ENCODE measurements at places on chromosomes 11 and 22. TPM values are rescaled to one million over a fixed set of nuclear protein-coding genes. Genes with fewer than 3 reads are reported as not detected.
A peak's percentile ranks its signal among the peaks of the same experiment; 100 is the strongest.

MAJIN gene
- 0.63 TPM for total RNA-seq

GRCh38 chr22:25888399-25889054 is 146.5 kb downstream of the MYO18B start:
- no peak for DNase-seq

CTSF gene
- 9.0 TPM for total RNA-seq

DNA sequence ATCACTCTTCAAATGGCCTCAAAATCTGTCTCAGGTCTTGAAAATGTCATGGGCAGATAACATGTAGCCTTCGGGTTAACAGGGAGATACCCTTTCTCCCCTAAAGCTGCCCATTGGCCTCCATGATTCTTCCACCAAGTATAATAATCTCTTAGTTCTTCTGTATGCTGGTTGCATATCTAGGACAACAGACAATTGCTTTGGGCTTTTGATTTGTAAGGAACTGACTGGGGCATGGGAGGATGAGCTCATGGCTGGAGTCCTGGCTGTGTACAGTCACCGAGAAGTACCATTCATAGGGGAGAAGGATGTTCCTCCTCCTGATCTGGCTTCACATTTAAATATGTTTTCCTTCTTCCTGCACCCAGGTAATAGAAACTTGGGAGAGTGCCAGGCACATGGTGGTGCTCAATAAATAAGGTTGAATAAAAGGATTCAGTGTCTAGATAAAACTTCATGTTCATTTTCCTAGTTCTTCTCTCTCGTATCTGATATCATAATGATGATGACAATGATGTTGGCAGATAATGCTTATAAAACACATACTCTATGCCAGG is 2.8 kb upstream of the AMPD3 start:
- DNase-seq: no peak

NLRX1 gene
- total RNA-seq: 12.4 TPM

NRXN2 gene
- total RNA-seq: not detected

GRCh38 chr11:47413908-47414684 is 5.7 kb downstream of the SLC39A13 start:
- DNase-seq: no peak

DNA sequence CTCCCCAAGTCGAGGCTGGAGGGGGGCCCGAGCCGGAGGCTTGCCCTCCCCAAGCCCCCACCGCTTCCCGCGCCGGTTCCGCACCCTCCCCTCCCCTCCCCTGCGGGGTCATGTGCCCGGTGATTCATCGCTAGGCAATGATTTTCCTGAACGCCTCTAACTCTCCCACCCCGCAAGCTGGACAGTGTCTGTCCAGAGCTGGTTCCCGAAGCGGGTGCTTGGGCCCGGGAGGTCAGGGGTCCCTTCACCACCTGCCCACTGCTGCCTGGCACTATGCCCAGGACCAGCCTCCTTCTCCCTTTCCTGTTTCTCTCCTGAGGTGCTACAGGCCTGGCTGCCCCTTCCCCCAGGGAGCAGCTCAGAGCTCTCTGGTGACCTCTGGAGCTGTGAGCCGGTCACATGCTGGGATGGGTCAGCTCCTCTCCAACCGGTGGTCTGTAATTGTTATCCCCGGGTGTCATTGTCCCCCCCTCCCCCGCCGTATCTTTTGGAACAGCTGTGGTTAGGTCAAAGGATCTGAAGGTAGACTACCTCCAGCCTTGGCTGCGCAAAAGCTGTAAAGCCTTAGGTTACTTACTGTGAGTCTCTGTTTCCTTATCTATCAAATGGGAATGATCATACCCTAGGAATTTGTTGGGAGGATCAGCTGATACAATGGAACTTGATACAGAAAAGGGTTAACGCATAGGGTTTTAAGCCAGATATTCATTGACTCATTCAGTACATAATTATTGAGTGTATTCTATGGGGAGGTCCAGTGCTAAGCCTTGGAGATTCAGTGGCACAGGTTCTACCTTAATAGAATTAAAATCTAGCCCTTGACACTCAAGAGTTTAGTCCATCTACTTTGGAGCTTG is 753 bp downstream of the STX3 start:
- DNase-seq: no peak

ZFP91 gene
- 58.4 TPM for total RNA-seq

- DNase-seq: no peak
These were observed 36.4 kb downstream of the RAB30 start for GRCh38 chr11:83035070-83035854.

GRCh38 chr11:27525824-27526516 is 19.4 kb upstream of the LIN7C start:
- DNase-seq: no peak

MS4A12 gene
- total RNA-seq: not detected

MMP13 gene
- not detected for total RNA-seq

DNA sequence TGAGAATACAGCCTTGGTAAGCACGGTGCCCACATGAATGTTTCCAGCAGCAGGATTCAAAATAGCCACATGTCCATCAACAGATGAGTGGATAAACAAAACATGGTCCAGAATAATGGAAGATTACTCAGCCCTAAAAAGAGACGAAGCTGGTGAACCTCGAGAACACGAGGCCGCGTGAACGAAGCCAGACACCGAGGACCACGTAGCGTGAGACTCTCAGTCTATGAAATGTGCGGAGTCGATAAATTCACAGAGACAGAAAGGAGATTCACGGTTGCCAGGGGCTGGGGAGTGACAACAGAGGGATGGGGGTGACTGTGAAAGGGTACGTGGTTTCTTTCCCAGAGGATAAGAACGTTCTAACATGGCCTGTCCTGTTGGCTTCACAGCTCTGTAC is 2.9 kb upstream of the ASCL2 start:
- no peak for DNase-seq

DNA sequence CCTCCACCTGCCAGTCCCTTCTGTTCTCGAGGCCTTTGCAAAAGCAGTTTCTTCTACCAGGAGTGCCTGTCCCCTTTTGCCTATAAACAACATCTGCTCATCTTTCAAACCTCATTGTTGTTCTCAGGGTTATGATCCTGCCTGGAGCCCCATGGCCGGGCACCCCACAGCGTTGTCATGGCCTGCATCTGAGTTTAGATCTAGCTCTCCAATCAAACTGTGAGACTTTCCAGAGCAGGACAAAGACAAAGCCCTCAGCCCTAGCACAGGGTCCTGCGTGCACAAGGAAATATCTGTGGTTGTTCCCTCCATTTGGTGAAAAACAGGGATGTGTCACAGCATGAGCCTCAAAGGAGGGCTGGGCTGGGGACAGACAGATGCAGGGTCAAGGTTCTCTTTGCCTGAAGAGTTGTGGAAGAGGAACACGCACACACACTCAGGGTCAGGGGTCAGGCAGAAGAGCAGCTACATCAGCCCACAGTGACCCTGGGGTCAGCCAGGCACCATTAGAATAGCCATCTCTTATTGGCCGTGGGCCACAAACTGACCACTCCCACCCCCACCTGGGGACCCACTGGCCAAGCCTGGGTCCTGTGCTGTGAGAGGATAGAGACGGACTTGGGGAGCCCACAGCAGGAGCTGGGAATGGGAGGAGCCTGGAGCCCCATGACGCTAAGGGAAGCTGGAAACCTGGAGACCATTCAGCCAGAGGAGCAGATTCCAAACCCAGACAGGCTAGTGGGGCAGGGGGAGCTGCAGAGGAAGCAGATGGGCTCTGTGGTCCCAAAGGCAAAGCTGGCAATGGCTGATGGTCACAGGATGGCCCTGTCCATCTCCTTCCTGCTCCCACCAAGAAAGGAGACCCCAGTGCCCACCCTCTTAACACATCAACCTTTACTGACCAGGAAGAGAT is 99.4 kb downstream of the PDE2A start:
- DNase-seq: no peak

GRCh38 chr22:50607659-50608020 is 7.0 kb downstream of the MAPK8IP2 start:
- DNase-seq: no peak

- DNase-seq: no peak
These were observed 23.4 kb upstream of the PLAAT2 start for GRCh38 chr11:63586451-63587166.

GRCh38 chr11:28488336-28488735 is 380.1 kb downstream of the METTL15 start:
- no peak for DNase-seq

- peak; percentile 18 for DNase-seq
These were observed 284.0 kb downstream of the KIRREL3 start for GRCh38 chr11:126716456-126717083.

CARD16 gene
- total RNA-seq: not detected

GAL gene
- 37.1 TPM for total RNA-seq

Measured in NCI-H460 (cell line).